ENCODE measurements at places on chromosomes 2 and 18. TPM values are rescaled to one million over a fixed set of nuclear protein-coding genes. Genes with fewer than 3 reads are reported as not detected.

The ZAP70 gene
- total RNA-seq: 40.8 TPM

The CD28 gene
- 44.6 TPM for total RNA-seq

The DOK6 gene
- not detected for total RNA-seq

The EIF4E2 gene
- 76.3 TPM for total RNA-seq

The ACADL gene
- not detected for total RNA-seq

The SATB2 gene
- total RNA-seq: 26.7 TPM

The ABHD1 gene
- not detected for total RNA-seq

The NEU4 gene
- 0.50 TPM for total RNA-seq

The PJVK gene
- total RNA-seq: 9.2 TPM

The STAT4 gene
- total RNA-seq: not detected

The SDC1 gene
- total RNA-seq: 0.10 TPM

The DAW1 gene
- not detected for total RNA-seq

The GALR1 gene
- total RNA-seq: not detected

The VIL1 gene
- total RNA-seq: not detected

The SERPINB13 gene
- total RNA-seq: not detected

The RNMT gene
- total RNA-seq: 36.5 TPM

The COLEC12 gene
- not detected for total RNA-seq

The SERPINB8 gene
- 2.0 TPM for total RNA-seq

The ASB1 gene
- total RNA-seq: 37.7 TPM

The STK39 gene
- 38.7 TPM for total RNA-seq

The TLX2 gene
- total RNA-seq: not detected

The ASPRV1 gene
- total RNA-seq: 1.3 TPM

Data from OCI-LY7 (cell line).